SK-N-MC (cell line): ENCODE measurements at places on chromosomes 12 and 14.

DNA sequence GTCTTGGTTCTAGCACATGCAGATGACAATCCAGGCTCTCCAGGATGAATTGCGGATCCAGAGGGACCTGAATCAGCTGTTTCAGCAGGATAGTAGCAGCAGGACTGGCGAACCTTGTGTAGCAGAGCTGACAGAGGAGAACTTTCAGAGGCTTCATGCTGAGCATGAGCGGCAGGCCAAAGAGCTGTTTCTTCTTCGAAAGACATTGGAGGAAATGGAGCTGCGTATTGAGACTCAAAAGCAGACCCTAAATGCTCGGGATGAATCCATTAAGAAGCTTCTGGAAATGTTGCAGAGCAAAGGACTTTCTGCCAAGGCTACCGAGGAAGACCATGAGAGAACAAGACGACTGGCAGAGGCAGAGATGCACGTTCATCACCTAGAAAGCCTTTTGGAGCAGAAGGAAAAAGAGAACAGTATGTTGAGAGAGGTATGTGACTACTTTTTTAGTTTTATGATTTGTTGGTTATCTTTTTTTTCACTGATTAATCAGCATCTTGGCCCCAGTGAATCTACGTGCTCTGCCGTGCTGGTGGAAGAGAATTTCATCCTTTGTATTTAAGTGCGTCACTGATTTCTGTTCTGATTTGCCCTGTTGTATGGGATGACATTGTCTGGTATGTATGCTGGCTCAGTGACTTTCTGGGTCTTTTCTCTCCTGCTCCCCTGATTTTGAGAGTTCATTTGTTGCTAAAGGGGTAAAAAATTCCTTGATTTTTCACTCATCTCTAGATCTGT is 92.3 kb downstream of the ERC1 start:
- no peak for DNase-seq

DNA sequence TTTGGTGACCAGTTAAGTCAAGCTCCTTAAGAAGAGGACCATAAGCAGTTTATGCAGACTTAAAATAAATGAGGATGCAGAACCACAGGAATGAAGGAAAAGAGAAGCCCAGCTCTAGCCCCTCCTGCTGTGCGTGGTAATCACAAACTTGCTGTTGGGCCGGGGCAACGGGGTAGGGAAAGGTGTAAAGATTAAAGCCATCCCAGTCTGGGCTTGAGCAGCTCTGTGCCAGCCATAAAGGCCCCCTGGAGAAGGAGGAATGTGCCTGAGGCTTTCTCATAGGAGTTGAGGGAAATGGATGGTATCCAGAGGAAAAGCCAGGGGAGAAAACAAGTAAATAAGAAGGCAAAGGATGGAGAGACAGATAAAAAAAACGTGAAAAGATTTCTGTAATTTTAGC is 25.1 kb downstream of the TEP1 start:
- DNase-seq, result no peak

- DNase-seq, result no peak
Observed at GRCh38 chr12:70426620-70427019, 60.5 kb downstream of the KCNMB4 start.

GRCh38 chr12:122870867-122871664 is 24.9 kb downstream of the VPS37B start:
- DNase-seq, result peak; percentile 70

DNA sequence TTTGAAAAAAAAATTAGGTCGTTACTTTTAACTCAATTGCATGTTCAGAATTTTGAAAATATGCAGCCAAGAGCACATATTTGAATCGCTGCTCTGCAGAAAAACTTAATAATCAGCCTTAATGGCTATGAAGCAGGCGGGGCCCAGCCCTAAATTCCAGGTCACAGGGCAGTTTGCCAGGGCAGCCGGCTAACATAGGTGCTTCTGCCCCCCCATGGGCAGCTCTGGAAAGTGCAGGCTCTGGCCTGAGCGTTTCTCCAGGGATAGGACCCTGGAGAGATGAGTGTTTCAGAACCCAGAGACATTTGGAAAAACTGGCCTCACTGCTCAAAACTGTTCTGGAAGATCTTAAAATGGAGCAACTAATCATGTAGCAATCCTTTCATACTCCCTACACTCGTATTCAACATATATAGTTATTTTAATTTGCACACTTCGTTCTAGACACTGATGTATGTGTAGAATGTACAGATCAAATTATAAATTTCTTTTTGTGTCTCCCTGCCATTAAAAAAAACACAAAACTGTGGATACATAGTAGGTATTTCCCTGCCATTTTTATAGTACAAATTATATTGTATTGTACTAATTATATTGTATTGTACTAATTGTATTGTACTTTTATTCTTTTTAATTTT is 26.0 kb upstream of the PTGR2 start:
- DNase-seq, result no peak

DNA sequence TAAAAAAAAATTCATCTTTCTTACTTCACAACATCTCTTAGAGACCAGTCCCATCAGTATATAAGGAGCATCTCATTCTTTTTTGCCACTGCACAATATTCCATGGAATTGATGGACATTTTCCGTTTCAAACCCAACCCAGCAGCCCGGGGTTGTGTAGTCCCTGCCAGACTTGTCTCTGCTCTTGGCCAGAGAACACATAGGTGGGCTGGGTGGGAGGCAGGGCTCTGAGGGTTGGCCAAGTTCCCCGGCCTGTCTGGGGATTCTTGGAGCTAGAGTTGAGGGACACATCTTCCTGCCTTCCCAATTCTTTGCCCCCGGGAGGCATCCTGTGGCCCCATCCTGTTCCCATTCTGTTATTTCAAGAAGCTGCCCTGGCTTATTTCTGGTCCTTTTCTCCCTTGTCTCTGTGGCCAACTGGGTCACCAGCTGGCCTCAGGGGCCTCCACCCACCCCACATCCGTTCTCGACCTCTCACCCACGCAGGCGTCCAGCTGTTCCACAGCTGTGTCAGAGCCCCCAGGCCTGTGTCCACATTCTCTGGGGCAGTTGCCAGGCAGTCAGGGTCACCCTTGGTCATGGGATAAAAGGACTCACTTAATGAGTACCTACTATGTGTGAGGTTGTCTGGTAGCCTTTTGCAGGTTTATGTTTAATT is 52.0 kb upstream of the CCDC63 start:
- DNase-seq, result no peak

DNA sequence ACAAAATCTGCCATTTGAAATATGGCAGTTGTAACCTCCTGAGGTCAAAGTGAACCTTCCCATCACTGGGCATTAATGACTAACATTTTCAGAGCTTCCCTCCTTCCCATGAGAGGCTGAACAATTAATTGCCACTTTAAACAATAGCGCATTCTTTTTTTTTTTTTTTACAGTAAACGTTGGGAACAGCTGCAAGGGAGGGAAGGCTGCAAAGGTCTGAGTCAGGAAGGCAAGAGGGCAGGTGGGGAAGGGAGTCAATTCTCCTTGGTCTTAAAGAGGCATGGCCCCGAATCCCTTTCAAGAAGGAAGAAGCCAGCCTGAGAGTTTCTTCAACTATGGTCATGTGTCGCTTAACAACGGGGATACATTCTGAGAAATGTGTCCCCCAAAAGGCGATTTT is 41.0 kb upstream of the PLEKHG3 start:
- DNase-seq, result no peak

DNA sequence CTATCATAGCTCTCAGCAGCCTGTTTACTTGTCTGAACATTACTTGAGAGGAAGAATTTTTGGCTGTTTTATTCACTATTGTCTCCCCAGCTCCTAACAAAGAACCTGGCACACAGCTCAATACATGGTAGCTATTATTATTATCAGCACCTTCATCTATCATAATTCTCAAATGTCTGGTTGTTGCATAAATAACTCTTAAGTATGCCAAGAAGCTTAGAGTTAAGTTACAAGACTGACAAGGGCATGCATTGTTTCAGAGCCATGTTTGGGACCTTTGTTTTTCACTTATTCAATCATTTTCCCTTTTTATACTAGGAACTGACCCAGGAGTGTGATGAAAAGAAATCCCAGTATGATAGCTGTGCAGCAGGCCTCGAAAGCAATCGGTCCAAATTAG is 77.5 kb upstream of the ATP2A2 start:
- no peak for DNase-seq

GRCh38 chr14:104966261-104966865 is 11.8 kb downstream of the AHNAK2 start:
- DNase-seq, result no peak

DNA sequence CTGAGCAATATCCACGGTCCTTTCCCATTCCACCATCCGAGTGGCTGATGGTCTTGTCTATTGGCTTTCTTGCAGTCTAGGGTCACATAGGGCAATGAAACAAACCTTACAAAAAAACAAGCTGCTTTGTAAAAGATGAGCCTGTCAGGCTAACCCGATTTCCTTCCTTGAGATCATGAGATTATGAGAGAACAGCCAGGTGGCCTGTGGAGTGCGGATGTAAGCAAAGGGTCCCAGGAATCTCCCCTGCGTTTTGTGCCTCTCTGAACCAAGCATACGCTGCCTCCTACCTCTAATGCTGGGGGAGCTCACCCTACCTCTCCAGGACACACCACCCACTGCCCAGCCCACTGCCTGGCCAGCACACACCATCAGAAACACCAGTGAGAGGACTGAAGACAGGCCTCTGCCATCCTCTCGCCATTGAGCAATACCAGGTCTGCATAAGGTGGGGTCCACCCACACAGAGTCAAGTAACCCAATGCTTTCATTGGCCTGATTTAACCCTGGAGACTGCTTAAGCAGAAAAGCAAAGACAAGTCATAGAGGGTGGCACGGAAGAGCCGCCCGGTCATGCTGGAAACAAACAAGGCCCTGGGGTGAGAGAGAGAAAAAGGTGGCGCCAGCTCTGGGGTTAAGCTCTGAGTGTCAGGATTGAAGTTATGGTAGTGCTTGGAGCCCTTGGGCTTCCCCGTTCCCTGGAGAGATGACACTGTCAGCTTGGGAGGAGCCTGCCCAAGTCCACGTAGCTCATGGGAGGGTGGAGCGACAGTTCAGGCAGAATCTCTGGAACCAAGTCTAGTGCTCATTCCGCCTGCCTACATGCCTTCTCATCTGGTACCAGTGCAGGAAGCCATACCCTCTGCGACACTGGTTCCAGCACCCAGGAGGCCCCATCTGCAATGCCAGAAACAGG is 46.6 kb downstream of the CALM1 start:
- DNase-seq, result no peak

- no peak for DNase-seq
Observed at GRCh38 chr14:22159099-22159498, 429.9 kb downstream of the DAD1 start.

DNA sequence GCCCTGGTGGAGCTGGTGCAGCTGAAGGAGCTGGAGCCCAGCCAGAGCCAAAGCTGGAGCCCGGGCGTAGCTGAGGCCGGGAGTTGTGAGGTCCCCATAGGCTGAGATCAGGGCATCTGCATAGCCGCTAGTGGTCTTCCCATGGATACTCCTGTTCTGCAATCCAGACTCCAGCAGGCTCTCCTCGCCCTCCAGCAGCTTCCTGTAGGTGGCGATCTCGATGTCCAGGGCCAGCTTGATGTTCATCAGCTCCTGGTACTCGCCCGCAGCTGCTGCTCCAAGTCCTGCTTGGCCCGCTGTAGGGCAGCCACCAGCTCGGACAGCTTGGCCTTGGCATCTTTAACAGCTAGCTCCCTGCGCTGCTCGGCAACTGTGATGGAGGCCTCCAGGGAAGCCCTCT is 966.1 kb downstream of the FSCB start:
- no peak for DNase-seq

DNA sequence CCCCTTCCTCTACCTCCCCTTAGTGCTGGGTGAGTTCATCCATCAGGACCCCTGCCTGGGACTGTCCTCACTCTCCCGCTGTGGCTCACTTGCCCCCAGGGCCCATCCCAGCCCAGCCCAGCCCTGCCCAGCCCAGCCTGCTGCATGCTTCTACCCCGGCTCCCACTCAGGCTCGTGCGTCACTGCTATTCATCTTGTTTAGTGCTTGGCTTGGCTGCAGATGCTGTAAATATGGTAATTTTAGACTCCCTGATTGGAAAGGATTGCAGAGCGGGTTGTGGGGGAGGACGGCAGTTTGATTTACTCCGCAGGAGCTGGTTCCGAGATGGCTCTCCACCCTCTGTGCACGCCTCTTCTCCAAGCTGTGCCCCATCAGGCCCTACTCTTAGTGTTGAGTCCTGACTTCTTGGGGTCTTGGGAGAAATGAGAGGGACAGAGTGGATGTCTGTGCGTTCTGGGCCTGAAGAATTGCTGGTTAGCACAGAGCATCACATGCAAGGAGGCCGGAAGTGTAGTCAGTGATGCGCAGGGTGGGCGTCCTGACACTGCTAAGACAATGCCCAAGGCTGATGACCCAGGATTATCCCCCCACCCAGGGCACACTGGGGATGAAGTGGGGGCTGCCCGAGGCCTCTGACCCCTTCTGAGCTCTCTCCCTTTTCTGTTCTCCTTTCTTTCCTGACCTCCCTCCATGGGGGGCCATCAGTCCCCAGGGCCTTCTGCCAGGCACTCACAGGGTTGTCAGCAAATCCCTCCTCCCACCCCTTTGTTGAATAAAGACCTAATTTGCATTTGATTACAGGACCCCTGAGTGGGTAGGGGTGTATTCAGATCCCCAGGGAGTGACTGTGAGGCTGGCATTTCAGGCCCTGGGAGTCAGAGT is 244.4 kb downstream of the ZFP36L1 start:
- peak; percentile 93 for DNase-seq

- no peak for DNase-seq
Observed at GRCh38 chr12:5458229-5459050, 26.5 kb downstream of the NTF3 start.

- DNase-seq, result no peak
Observed at GRCh38 chr14:73771848-73772638, 57.9 kb upstream of the PNMA1 start.

GRCh38 chr14:92945959-92946846 is 23.3 kb downstream of the CHGA start:
- no peak for DNase-seq

DNA sequence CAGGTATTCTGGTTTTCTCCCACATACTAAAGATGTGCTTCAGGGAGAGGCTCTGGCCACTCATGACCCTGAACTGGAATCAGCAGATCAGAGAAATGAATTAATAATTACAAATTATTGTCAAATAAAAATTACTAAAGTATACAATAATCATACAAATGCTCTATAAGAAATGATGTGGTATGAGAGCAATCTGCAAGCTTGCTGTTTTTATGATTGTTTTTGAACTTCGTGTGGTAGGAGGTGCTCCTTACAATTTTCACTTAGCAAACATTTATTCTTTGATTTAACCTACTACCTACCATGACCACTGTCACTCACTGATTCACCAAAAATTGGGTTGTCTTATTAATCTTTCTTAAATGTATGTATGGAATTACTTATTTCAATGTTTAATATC is 16.2 kb downstream of the ATP2B1 start:
- no peak for DNase-seq

DNA sequence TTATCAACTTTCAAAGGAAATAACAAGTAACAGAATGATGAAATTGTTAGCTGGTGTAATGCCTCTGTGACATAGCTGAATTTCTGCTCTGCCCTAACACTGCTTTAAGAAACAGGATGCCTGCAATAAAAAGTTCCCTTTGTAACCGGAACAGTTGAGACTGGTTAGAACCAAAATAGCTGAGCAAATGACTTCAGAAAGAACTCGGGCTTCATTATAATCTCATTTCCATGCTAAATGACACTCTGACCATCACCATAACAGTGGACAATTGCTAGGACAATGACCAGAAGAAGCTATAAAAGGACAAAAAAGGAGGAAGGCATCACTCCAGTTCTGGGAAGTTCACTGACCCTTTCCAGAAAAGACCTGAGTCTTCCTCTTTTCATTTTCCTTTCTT is 23.5 kb upstream of the PYGL start:
- DNase-seq, result no peak
